Hypothalamus (tissue), 51 donors: ENCODE measurements at places on chromosomes 11 and 22.

- no peak for DNase-seq
These were observed 355.3 kb upstream of the CCDC90B start for GRCh38 chr11:83641511-83641910.

DNA sequence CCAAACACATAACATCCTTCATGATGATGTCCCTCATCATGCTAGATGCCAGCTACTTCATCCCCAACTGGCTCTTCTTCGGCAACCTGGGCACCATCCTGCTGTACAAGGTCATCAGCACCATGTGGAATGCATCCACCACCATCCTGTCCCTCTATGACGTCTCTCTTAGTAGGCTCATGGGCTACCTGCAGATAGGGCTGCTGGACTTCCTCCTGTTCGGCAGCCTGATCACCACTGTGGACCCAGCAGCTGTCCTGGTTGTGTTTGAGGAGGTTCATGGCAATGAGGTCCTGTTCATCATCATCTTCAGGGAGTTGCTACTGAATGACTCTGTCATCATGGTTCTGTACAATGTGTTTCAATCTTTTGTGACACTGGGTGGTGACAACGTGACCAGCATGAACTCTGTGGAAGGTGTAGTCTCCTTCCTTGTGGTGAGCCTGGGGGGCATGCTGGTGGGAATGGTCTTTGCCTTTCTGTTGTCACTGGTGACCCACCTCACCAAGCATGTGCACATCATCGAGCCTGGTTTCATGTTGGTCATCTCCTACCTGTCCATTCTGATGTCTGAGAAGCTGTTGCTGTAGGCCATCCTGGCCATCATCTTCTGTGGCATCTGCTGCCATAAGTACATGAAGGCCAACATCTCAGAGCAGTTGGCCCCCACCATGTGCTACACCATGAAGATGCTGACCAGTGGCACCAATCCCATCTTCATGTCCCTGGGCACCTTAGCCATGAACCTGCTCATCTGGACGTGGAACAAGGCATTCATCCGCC, 120.7 kb upstream of the SERPIND1 start:
- no peak for DNase-seq

- DNase-seq: no peak
These were observed 116.6 kb downstream of the NAV2 start for GRCh38 chr11:19829109-19829837.

- DNase-seq: no peak
These were observed 326.3 kb downstream of the GRM5 start for GRCh38 chr11:88739524-88739923.

- no peak for DNase-seq
These were observed 10.4 kb downstream of the OR51B4 start for GRCh38 chr11:5291207-5291838.
